Activated CD4-positive, alpha-beta T cell treated with anti-CD3 and anti-CD28 coated beads, Interleukin-2, amount 50 U/mL, for 4 hours (primary cell): ENCODE measurements at places on chromosomes 7 and 10.

GRCh38 chr7:10803720-10804119, 170.0 kb upstream of the PHF14 start:
- DNase-seq = no peak

GRCh38 chr7:95675016-95675415, 78.7 kb upstream of the PDK4 start:
- DNase-seq = no peak

DNA sequence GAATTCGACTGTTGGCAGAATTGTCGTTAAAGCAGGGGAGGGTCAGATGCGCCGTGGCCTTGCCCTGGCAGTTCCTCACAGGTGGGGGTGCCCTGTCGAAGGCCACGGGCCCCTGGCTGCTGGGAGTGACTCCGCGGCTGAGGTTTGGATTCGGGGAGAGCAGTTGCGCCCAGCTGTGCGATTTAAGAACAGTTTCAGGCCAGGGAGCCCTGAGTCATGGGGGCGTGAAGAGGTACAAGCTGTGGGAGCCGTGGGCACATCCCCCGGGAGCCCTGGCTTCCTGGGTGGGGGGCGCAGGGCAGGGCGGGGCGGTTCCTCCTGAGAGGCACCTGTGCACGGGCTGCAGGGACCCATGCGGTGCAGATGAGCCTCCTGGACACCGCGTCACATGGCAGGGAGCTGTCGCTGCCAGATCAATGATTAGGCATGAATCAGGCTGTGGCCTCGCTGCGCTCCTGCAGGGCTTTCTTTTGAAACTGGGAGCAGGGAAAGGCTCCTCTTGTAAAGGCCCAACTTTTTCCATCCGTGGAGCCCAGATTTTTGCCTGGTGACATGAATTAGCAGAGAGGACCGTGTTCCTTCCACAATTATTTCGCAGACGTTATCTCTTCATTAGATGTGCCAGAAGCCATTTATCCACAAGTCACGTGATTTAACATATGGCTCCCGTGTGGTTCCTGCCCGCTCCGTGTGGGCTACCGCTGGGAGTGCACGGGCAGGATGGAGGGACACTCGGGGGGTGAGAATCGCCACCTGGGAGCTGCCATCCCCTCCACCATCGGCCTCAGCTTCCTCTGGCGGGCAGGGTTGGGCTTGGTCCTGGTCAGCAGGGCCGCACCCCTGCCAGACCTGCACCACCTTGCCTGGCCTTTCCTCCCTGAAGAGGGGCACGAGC, 918 bp downstream of the PWWP2B start:
- DNase-seq = peak; percentile 22

- DNase-seq = no peak
These were observed 200.7 kb downstream of the CELF2 start for GRCh38 chr10:11218395-11218794.
